Muscle of back (tissue), 13 donors: ENCODE measurements at places on chromosomes 12 and 14.

DNA sequence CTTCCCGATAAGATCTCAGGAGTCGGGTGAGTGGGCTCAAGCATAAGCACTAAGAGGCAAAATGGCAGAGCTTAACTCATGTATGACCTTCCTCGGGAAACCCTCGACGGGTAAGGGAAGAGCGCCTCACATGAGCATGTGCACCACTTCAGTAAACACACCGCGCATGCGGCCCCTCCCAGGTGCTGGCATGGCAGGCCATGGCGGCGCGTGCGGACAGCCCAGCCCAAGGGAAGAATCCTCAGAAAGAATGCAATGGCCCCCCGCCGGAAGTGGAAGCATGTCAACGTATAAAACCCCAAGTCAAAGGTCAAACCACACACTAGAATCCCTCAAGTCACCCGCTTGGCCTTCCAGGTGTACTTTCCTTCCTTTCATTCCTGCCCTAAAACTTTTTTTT is 6.6 kb upstream of the TNFAIP2 start:
- no peak for DNase-seq

- DNase-seq: peak; percentile 24
These were observed 129.2 kb downstream of the KCNA5 start for GRCh38 chr12:5172886-5173285.

DNA sequence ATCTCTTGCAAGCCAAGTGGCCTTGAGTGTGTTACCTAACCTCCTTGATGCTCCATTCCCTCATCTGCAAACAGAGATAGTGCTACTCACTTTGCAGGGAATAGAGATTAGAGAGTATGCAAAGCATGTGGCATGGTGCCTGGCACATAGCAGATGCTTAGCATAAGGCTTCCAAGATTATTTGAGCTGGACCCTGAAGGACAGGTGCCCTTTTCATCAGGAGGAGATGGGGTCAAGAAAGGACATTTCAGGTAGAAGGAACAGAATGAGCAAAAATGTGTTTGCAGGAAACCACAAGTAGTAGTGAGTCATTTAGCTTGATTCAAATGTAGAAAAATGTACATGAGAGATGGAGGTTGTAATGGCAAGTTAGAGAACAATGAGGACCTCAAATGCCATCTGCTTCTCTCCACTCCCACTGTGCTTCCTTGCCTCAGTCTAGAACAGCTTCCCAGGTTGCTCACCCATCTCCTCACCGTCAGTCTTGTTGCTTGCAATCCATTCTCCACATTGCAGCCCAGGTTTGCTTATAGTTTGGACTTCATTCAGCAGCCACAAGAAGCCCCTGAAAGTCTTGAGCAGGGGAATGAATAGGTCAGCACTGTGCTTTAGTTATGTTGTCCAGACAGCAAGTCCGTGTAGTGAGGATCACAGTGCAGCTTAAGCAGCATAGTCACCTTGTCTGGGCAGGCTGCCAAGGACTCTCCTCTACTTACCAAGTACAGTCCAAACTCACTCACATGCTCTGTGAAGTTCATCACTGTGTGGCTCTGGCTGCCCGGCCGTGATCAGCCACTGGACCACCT is 536.3 kb upstream of the CCDC196 start:
- DNase-seq: no peak

DNA sequence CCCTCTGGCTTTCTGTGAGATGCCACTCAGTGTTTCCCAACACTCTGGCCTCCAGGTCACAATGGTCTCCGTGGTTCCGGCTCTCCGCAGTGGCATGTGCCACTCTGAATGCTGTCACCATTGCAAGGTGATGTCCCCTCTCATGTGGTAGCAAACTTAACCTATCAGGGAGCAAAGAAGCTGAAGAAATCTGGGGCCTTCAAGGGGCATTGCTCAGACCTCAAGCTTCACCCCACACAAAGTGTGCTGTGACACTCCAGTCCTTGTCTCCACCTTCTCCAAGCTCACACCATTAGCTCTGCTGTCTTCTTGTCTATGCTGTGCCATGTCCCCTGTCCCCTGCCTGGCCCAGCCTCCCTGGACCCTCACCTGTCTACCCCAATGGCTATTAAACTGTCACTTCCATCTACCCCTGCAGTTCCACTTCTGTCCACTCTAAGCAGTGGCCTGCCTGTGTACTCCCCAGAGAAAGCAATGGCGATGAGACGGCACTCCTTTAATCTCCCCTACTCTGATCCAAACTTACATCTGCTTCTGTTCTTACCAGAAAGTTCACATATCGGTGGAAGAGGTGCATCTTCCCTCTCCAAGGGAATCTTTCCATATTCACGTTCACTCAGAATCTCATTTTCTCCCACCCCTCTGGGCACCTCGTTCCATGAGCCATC is 93.7 kb downstream of the DHRS2 start:
- DNase-seq: no peak

GRCh38 chr12:54404061-54405004 is 14.7 kb downstream of the ITGA5 start:
- no peak for DNase-seq

DNA sequence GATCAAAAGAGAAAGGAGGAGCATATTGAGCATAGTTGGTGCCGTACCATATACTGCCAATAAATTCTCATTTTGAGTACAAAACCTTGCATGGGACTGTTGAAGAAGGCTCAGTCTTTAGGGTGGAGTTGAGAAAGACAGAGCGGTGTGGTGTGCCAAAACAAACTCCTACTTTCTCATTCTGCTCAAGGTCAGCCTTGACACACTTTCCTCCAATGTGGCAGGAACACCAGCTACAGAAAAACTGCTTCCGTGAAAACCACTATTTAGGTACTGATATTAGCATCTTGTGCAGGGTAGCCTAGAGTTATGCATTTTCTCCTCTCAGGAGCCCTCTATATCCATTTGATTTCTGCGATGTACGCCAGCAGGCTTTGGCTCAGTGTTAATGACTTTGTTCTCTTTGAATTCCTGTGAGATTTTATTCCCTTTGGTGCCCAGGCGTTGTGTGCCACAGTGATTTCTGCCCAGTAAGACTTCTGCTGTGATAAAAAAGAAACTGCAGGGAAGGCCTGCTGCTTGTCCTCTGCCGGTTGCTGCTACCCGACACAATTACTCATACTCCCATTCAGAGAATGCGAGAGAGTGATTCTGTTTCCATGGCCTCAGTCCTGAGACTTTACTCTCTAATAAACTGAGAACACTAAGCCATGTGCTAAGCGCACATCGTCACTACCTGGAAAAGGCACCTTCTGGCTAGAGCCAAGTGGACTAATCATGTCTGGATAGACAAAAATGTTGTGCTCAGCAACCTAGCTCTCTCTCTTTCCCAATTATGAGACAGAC is 88.3 kb upstream of the MDM1 start:
- DNase-seq: no peak

DNA sequence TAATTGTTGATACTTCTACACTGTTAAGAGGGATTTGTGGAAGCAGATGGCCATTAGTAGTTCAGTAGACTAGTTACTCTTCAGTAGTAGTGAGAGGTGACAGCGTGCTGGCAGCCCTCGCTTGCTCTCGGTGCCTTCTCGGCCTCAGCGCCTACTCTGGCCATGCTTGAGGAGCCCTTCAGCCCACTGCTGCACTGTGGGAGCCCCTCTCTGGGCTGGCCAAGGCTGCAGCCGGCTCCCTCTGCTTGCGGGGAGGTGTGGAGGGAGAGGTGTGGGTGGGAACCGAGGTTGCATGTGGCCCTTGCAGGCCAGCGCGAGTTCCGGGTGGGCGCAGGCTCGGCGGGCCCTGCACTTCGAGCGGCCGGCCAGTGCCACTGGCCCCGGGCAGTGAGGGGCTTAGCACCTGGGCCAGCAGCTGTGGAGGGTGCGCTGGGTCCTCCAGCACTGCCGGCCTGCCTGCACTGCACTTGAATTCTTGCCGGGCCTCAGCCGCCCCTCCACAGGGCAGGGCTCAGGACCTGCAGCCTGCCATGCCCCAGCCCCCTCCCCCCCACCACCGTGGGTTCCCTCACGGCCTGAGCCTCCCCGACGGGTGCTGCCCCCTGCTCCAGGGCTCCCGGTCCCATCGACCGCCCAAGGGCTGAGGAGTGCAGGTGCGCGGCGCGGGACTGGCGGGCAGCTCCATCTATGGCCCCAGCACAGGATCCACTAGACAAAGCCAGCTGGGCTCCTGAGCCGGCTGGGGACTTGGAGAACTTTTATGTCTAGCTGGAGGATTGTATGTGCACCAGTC is 139.3 kb downstream of the NUBPL start:
- DNase-seq: no peak

DNA sequence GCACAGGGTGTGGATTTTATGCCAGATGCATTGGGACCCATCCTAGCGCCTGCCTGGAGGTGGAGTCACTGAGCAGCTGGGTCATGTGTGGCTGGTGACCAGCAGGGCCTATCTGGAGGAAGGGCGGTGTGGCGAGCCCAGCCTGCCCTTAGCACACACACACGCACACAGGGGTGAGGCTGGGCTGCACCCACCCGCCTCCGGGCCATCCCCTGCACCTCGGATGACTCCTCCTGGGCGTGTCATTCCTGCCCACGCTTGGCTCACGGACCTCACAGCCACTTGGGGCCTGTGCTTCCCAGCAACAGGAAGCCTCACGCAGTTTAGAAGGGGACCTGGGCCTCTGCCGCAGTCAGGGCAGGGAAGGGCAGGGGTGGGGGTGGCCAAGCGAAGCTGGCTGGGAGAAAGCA is 36.2 kb upstream of the FZD10 start:
- DNase-seq: peak; percentile 54

DNA sequence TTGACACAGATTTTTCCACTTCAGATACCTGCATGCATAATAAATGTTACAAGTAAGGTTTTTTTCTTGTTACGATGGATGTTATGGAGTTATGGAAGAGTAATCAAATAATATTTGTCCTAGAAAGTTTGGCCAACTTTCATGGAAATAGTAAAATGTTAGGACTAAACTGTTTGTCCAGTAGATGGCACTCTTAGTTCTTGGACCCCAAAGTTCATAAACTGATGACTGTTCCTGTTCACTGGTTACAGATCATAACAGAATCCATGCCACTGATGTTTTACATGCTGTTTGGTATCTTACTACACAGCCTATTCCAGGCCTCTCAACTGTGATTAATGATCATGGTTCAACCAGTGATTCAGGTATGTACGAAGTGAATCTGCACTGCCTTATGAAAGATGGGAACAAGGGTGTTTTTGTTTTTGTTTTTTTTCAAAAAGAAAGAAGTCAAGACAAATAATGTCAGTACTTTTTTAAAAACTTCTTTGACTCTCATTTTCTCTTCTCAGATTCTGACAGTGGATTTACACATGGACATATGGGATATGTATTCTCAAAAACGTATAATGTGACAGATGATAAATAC is 48.8 kb upstream of the SLCO1C1 start:
- peak; percentile 58 for DNase-seq

DNA sequence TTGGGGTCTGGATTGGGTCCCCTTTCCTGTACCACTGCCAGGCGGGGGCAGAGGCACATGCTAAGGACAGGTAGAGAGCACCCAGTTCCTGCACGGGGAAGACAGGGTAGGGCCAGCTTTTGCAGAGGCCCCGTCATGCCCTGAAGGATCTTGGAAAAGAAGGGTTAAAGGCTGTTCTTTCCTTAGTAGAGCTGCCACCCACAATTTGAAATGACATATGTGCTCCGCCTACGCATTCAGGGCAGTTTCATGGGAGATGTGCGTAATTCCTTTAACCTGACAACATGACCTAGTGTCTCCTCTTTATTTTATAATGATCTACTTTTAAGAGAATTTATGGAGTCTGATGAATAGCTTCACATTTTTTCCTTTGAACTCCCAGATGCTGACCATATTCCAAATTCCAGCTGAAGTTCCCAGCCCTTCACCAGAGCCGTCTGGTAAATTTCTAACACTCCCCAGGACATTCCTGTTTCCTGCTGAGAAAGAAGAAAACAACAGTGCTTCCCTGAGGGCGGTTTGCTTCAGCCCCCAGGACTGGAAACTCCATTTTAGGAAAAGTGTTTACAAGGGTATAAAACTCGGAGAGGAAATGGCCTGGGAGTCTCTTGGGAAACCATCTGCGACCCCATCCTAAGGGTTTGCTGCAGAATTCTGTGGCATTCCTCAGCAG is 58.9 kb upstream of the PLEKHG3 start:
- peak; percentile 93 for DNase-seq

- peak; percentile 22 for DNase-seq
These were observed 3.4 kb downstream of the ARID2 start for GRCh38 chr12:45732936-45733335.

- DNase-seq: no peak
These were observed 278.2 kb downstream of the FOXN3 start for GRCh38 chr14:89138846-89139245.

- no peak for DNase-seq
These were observed 14.1 kb downstream of the KLRF2 start for GRCh38 chr12:9895215-9895971.

- DNase-seq: no peak
These were observed 341.3 kb downstream of the SLC16A7 start for GRCh38 chr12:59937148-59937547.

- DNase-seq: peak; percentile 20
These were observed 69.6 kb upstream of the CHST11 start for GRCh38 chr12:104387190-104387589.

DNA sequence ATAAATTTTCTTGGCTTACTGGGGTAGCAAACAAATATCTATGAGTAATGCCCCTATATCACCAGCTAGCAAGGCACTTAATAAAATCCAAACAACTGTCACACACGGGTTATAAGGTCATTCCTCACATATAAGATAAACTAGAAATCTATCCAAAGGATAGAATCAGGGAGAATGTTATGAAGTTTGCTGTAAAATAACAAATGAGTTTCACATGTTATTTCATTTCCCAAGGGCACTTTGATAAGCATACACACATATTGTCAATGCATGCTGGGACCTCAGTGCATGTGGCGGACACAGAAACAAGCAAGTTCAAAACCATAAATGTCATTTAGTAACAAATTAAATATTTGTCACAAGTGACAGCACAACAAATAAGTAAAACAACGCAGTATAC is 429.4 kb downstream of the GXYLT1 start:
- DNase-seq: no peak

GRCh38 chr14:96309133-96309895 is 53.3 kb downstream of the BDKRB1 start:
- no peak for DNase-seq

GRCh38 chr12:107200394-107200793 is 107.0 kb upstream of the CRY1 start:
- no peak for DNase-seq

GRCh38 chr12:85527192-85527591 is 247.2 kb downstream of the ALX1 start:
- no peak for DNase-seq

GRCh38 chr12:33476058-33476457 is 36.4 kb upstream of the SYT10 start:
- DNase-seq: no peak

GRCh38 chr12:116261525-116262100 is 15.9 kb downstream of the MED13L start:
- no peak for DNase-seq

DNA sequence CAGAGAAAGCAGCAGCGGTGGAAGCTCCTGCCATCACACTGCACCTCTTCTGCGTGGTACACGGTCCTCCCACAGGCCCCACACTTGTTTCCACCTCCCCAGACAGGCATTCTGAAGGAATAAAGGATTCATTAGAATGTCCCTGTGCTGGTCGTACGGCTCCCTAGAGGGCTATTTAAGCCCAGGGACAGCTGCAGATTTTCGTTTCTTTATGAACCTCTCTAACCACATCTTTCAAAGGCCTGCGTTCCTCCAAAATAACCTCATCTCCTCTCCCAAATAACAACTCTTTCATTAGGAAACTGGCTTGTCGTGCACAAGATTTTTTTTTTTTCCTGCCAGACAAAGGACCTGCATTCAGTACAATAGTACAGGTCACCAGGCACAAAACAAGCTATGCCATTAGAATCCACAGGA is 12.7 kb downstream of the CSRP2 start:
- peak; percentile 57 for DNase-seq
